ENCODE measurements at places on chromosomes 12 and 14. TPM values are rescaled to one million over a fixed set of nuclear protein-coding genes. Genes with fewer than 3 reads are reported as not detected.

DNA sequence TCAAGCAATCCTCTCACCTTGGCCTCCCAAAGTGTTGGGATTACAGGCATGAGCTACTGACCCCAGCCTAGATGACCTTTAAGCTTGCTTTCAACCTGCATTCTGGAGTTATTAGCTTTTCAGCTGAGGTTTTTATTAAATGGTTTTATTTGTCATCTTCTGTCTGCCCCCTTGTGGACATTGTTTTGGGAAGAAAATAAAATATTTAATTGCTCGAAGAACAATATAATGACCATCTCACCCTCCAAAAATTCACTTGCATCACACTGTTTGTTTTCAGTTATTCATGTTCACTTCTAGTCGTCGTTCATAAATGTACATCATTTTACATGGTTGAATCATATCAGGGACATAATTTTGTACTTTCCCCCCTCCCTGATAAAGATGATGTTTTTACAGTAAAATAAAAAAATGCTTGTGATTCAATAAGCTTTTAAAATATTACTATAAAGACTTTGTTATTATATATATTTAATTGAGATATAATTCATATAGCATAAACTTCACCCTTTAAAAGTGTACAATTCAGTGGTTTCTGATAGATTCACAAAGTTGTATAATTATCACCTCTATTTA lies 10.1 kb upstream of the SPATS2 start:
- no peak for DNase-seq

GRCh38 chr12:57111031-57111734 lies at the start of gene STAT6:
STAT6 (minus strand) TSS chr12:57111362; CDS start chr12:57108278, 3,084 bp downstream.
- no peak for DNase-seq

DNA sequence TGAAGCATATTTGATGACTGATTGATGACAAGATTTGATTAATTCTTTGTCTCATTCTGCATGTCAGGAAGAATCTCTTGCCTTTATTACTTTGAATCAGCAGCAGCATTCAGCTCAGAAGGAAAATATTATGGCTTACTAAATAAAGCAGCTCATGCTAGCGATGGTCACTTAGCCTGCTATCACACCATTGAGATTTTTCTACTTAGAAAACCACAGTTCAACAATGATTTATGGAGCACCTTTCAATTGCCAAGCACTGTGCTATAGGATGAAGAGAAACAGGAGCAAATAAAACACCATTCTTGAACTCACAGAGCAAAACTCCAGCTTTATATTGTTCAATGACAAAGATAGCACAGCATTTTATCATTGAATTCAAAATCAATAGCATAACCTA lies 197.7 kb downstream of the CPNE8 start:
- DNase-seq: no peak

DNA sequence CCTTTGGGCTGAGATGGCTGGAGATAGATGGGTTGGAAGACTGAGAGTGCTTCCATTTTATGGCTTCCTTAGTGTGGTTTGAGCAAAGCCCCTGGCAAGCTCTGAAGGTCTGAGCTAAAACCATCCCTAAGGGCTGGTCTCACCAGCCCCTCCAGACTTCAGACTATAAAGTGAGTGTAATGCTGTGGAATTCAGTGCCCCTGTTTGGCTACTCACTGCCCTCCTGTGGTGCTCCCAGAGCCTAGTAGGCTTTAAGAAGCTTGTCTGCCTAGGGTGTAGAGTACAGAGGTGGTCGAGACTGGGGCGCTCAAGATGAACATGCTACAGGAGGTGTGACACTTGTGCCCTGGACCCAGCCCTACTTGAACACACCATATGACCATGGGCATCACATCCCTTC lies 246.7 kb upstream of the FKBP4 start:
- no peak for DNase-seq

- no peak for DNase-seq
These were observed 240.3 kb downstream of the DUSP6 start for GRCh38 chr12:89111964-89112363.

- no peak for DNase-seq
These were observed 8.6 kb downstream of the PMEL start for GRCh38 chr12:55957106-55957859.

- DNase-seq: no peak
These were observed 2.5 kb upstream of the CHPT1 start for GRCh38 chr12:101694986-101695385.

DNA sequence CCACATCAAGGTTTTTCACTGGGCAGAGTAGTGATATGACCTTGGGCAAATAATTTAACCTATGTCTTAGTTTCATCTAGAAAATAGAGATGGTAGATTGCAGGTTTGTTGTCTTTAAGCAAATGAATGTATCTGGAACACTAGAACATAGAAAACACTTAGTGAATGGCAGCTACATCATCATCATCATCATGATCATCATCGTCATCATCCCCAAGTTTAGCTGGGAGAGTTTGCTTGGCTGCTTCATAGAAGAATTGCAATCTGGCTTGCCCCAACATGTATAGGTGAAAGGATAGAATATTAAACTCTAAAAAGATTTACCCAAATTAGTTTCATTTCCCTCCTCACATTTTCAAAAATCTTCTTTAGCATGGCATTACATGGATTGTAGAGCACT lies 91.3 kb upstream of the TMEM260 start:
- no peak for DNase-seq

GRCh38 chr12:109455706-109456105 lies 21.4 kb downstream of the KCTD10 start:
- DNase-seq: no peak

DNA sequence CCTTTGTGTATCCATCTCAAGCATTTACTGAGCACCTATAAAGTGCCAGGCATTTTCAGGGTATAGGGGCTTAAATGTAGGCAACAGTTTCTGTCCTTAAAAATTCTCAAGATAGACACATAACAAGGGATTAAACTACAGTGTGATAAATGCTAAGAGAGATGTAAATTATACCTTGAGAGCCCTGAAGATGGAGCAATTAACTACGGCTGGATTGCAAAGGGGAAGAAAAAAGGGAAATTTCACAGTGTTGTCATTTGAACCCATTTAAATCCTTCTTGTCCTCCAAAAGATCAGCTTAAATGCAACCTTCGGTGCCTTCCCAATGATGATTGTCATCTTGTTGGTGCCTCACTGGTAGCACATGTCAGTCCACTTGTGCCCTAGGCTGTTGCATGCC lies 11.5 kb upstream of the IL26 start:
- DNase-seq: no peak

- no peak for DNase-seq
These were observed 154.5 kb upstream of the FOXN3 start for GRCh38 chr14:89571491-89571890.

- no peak for DNase-seq
These were observed 149.7 kb upstream of the SLC16A7 start for GRCh38 chr12:59446116-59446515.

- DNase-seq: no peak
These were observed 39.8 kb downstream of the SLC24A4 start for GRCh38 chr14:92362781-92363235.

DNA sequence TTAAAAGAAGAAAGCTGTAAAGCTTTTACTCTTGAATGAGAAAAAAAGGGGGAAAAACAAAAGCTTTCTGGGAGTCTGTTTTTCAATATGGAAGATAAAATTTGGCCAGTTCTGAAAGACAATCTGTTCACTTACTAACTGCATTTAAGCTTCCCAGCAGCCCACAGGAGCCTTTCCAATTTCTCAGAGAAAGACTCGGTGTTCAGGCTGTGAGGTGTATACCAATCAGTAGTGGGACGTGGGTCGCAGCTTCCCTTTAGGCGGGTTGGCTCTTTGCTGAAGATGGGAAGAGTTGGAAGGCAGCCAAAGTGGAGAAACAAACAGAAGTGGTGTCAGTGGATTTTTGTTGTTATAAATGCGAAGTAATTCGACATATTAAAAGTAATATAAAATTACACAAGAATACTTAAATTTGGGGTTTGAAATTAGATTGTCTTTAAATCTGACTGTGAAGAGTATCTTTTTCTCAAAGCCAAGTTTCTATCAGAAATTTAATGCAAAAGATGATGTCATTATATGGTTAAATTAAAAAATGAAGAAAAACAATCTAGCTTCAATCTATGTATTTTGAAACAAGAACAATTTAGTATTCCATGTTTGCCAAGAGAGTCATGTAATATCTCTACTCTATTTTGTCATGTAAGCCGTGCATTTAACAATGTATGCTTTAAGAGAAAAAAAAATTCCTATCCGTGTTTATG lies 590.2 kb upstream of the ATXN7L3B start:
- no peak for DNase-seq

GRCh38 chr12:125267114-125267513 lies 201.9 kb downstream of the AACS start:
- DNase-seq: no peak

- DNase-seq: no peak
These were observed 99.1 kb upstream of the TMTC1 start for GRCh38 chr12:29882846-29883245.

- DNase-seq: no peak
These were observed 34.3 kb upstream of the GAS2L3 start for GRCh38 chr12:100539202-100539601.

GRCh38 chr14:102573591-102574046 lies 18.8 kb upstream of the RCOR1 start:
- DNase-seq: no peak

GRCh38 chr12:106113446-106113823 lies 25.3 kb downstream of the NUAK1 start:
- no peak for DNase-seq

- peak; percentile 90 for DNase-seq
These were observed at the start of gene WASHC4 for GRCh38 chr12:105107494-105108371. WASHC4 (plus strand) TSS chr12:105107731; CDS start chr12:105107801, 70 bp downstream.

DNA sequence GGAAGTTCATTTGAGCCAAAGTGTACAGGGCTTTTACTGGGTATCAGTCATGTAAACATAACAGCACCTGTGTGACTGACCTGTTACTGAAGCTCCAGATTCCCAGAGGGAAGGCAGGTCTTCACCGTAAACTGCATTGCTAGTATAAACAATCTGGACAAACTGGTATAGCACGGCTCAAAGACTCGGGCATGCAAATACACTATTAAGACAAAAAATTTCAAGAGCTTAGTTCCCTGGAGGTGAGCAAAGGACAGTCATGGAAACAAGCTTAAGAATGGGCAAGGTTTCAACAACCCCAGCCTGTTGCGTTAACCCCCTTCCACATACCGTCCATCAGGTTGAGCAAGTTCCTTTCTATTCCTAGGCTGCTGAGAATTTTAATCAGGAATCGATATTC lies 9.4 kb downstream of the PARP11 start:
- DNase-seq: no peak

GRCh38 chr12:94841177-94841576 lies 162.3 kb downstream of the NDUFA12 start:
- no peak for DNase-seq

DNA sequence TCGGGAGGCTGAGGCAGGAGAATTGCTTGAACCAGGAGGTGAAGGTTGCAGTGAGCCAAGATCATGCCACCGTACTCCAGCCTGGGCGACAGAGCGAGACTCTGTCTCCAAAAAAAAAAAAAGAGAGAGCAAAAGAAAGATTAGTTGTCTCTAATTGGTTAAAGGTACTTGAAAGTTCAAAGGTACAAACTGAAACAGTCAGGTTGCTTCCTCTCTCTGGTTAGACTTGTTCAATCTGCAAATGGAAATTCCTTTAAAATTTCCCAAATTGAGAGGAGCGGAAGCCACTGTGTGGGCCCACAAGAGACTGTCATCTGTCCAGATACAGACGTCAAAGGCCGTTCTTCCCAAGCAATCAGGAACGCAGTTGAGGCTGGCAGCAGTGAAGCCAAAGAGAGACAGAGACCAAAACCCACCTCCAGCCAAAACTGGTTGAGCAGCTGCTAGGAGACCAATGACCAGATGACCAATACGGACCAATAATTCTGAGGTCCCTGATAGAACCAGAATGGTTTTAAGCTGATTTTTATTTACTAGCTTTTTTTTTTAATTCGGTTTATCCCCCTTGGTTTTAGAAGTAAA lies 63.6 kb downstream of the GCH1 start:
- DNase-seq: peak; percentile 13

- DNase-seq: no peak
These were observed 269.6 kb downstream of the ZFP36L1 start for GRCh38 chr14:68523326-68523610.

- no peak for DNase-seq
These were observed 123.7 kb upstream of the DHRS4 start for GRCh38 chr14:23829736-23830471.

DNA sequence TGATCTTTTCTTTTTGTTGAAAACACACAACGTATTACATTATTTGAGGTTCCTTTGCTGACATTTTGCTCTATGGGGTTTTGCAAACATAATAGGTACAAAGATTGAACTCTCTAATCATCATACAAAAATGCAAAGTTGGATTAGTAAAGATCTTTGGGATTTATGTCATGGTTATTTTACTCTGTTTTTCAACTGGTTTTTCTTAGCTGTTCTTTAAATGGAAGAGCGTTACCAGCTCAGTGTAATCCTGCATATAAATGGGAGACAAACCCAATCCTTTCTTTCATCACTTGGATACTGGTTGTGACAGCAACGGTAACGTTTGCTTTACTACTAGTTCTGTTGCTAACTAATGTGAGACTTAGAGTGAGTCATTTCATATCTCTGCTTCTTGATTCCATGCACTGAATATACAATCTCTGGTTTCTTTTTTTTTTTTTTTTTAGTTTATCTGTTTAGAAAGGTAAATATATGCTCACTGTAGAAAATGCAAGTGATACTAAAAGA lies 104.9 kb upstream of the NOVA1 start:
- no peak for DNase-seq

DNA sequence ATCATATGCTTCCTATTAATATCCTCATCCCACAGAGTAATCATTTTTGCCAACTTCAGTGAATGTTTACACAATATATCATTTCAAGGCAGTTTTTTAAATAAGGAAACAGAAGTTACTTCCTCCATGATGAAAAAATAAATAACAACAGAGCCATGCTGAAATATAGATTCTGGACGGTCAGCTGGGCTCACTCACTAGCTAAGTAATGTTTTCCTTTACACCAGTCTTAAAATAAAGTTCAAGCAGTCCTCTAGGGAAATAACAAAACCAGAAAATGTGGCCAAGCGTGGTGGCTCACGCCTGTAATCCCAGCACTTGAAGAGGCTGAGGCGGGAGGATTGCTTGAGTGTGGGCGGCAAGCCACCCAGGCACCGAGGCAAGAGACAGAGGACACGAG lies 28.7 kb downstream of the AICDA start:
- DNase-seq: no peak

GRCh38 chr12:131147894-131148293 lies 194.2 kb downstream of the ADGRD1 start:
- DNase-seq: no peak

DNA sequence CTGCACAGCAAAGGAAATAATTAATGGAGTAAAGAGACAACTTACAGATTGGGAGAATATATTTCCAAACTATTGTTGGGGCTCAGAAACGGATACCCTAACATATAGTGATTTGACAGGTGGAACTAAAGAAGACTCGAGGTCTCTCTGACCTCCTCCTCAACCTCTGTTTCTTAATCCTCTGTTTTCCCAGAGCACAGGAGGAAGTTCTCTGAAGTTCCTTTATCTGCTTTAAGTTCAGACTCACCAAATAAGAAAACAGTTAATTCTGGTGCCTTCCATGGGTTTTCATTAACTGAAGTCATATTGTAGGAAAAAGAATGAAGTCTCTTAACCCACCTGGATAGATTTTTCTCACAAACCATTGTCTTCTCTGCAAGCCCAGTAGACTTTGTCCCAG lies 29.2 kb downstream of the CLEC2D start:
- DNase-seq: no peak

NPAS3 gene
- not detected for total RNA-seq

VRTN gene
- total RNA-seq: not detected

NYNRIN gene
- 1.8 TPM for total RNA-seq

GALNT6 gene
- 0.29 TPM for total RNA-seq

TEDC1 gene
- 0.97 TPM for total RNA-seq

GZMB gene
- not detected for total RNA-seq

GRIN2B gene
- total RNA-seq: not detected

EFS gene
- 4.1 TPM for total RNA-seq

PTPRB gene
- total RNA-seq: 18.5 TPM
